COLO829 (cell line): ENCODE measurements at places on chromosomes 5 and 9.

- no peak for DNase-seq
Measured at GRCh38 chr9:114168281-114169028, 13.1 kb downstream of the COL27A1 start.

DNA sequence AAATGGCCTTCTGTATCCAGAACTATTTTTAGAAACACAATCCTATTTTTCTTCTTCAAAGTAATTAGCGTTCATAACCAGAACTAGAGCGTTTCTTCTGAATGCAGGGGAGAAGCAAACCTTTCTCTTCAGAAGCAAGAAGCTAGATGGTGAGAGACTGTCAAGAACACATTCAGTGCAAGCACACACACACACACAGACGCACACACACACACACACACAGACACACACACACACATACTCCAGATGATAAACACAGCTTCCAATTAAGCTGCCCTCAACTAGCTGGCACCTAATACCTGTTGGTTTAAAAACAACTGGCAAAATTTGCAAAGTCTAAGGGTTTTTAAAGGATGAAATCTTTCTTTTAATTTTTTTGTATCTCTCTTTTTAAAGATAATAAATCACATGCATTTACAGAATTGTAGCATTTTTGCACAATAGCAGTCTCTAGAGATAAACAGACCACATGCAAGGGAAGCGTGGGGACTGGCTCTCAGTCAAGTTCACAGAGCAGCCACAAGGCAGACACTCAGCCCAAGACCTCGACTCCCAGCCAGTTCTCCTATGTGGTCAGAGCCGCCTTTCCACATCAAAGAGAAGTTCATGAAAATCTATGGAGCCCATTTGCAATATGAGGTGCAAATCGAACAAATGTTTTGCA lies 138.5 kb downstream of the TTLL11 start:
- DNase-seq = no peak

DNA sequence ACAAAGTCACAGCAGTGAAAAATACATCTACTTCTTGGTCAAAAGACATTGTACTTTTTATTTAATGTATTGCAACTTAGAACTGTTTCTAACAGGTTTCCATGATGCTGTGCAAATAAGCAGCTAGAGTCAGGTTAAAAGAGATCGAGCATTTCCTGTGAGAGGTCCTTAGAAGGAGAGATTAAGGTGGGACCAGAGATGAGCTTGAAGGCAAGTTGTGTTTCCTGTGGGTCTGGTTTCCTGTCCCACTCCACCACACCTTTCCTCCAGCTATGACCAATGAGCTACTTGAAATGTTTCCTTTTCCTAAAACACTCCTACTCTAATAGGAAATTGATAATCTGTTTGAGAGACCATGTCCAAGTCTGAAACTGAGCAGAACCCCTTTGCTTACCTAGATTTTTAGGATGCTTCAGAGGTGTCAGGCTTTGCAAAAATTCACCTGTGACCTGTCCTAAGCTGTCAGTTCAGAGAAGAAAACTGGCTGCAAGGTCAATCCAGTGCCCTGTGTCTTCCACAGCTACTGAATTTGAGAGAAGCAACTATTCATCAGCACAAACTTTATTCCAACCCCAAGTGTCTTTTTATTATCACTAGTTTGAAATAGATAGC lies 13.1 kb upstream of the RLN1 start:
- no peak for DNase-seq

DNA sequence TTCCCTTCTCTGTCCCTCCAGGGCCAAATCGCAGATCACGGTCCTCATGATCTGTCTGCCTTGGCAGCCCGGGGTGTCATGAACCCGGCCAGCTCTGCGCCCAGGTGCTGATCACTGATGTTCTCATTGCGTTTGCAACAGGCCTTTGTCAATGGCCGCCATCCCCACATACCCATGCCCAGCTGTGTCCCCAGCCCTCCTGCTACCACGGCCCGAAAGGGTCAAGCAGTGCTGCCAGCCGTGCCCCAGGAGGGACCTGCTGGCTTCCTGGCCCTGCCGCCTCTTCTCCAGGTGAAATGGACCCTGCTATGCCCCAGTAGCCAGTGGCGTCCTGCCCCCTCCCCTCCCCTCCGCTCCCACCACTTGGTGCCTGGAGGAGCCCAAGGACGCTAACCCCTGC lies 12.8 kb upstream of the VAV2 start:
- no peak for DNase-seq

DNA sequence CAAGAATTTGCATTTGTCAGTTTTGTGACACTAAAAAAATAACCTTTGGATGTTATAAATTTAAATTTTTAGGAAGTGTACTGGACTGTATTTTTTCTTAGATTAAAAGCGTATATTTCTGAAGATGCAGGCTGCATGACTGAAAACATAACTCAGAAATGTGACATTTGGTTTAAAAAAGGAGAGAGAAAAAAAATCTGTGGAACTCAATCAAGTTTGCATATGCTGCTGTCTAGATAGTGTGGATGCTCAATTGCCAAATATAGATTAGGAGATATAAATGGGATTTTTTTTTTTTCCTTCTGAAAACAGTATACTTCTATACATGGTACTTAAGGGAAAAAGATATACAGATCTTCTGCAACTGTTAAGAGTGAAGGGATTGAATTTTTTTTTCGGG lies 402.3 kb downstream of the TAF11L14 start:
- DNase-seq = no peak

DNA sequence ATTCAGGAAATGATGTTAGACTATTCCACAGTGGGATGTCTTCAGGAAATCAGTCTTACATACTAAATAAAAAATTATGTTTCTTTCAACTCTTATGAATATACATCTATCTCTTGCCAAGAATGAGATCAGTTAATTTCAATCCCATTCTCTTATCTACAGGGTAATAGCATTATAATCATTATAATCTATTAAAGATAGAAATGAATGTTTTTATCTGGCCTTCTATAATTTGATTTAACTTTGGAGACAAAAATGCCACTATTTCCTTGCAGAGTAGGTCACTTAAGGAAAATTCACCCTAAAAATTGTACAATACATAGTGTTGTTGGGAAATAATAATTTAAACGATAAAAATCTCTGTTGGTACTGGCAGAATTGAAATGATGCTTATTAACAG lies 96.4 kb downstream of the HOMER1 start:
- no peak for DNase-seq
